ENCODE measurements at places on chromosomes 16 and 17.

GRCh38 chr17:65243838-65244625, 106.9 kb downstream of the RGS9 start:
- DNase-seq: no peak

GRCh38 chr17:64166876-64167275, 36.9 kb upstream of the ERN1 start:
- no peak for DNase-seq

GRCh38 chr17:28949185-28950016, 1.9 kb downstream of the PHF12 start:
- no peak for DNase-seq

DNA sequence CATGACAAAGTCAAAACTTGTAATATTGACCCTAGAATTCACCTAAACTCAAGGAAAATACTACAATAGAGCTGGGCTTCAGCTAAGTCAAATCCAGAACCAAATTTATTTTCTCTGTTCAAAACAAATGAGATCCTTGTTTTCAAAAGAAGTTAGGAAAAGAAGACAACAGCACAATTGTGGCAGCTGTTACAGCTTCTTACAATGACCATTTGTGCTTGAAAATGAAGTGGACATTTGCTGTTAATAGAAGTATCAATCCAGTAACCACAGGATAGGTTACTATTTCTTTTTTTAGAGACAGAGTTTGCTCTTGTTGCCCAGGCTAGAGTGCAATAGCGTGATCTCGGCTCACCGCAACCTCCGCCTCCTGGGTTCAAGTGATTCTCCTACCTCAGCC, 44.4 kb downstream of the APPBP2 start:
- DNase-seq: no peak

GRCh38 chr16:30040221-30040620, 9.2 kb upstream of the TLCD3B start:
- DNase-seq: no peak

- no peak for DNase-seq
Measured at GRCh38 chr17:3763777-3764170, 37.2 kb downstream of the ITGAE start.

GRCh38 chr17:82752371-82753200, 721 bp downstream of the TBCD start:
- no peak for DNase-seq

DNA sequence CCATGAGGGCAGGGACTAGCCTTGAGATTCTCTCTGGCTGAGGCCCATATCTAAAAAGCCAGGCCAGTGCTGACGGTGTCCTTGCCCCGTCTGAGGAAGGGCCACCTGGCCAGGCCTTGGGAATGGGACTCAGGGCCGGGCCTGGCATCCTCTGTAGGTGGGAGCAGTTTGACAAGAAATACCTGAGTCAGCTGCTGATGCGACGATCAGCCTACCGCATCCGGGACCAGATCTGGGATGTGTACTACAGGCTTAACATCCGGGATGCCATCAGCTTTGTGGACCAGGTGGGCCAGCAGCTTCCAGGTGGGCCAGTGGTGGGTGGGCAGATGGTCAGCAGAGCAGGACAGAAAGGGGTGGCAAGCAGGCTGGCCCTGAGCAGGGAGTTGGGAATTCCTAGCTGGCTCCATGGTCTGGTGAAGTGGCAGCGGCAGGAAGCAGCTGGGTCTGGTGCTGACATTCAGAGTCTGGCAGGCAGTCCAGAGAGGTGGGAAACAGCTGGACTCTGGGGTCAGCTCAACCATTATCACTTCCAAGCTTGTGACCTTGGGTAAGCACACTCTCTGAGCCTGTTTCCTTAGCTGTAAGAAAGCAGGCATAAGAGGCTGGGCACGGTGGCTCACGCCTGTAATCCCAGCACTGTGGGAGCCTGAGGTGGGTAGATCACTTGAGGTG, 9.5 kb downstream of the SLC9A5 start:
- DNase-seq: no peak

GRCh38 chr17:7588553-7589203, 1.2 kb downstream of the SOX15 start:
- DNase-seq: no peak

DNA sequence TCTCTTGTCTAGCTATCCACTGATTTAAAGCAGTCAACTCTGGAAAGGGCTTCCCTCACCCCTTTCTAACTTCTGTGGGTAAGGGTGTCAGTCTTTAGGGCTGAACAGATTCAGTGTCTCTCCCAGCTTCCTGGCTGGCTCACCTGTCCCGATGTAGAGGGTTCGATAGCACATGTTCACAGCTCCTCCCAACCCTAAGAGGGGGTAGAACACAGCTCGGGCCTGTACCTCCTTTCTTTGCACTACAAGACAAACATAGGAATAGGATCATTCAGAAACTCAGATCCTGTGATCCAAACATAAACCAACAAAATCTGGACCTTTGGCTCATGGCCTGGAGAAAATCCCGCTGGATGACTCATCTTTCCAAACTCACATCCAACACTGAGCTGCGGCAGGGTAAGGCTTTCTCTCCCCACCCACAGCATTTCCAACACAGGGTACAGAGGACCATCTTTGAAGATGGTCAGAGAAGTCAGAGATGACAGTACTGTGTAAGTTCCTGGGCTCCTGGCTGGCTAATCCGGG, 5.8 kb upstream of the DHRS13 start:
- DNase-seq: no peak

DNA sequence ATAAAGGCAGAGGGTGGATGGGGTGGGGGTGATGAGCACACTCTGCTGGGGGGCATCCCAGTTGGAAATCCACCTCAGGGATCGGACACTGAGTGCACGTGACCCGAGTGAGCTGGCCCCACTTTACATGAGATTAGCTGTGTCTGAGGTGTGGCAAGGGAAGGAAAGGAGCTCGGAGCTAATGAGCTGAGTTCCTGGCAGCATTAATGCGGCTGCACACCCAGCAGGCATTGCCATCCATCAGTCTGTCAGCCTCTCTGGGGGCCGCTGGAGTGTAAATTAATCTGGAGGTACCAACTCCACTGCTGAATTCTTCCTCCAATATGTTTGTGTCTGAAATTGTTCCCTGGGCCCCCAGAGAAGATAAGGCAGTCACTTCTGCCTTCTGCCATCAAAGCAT, 65.5 kb downstream of the HS3ST2 start:
- DNase-seq: no peak

- no peak for DNase-seq
Measured at GRCh38 chr17:75734674-75735294, 13.5 kb downstream of the ITGB4 start.

- no peak for DNase-seq
Measured at GRCh38 chr17:73336408-73337329, 24.9 kb upstream of the CDC42EP4 start.

DNA sequence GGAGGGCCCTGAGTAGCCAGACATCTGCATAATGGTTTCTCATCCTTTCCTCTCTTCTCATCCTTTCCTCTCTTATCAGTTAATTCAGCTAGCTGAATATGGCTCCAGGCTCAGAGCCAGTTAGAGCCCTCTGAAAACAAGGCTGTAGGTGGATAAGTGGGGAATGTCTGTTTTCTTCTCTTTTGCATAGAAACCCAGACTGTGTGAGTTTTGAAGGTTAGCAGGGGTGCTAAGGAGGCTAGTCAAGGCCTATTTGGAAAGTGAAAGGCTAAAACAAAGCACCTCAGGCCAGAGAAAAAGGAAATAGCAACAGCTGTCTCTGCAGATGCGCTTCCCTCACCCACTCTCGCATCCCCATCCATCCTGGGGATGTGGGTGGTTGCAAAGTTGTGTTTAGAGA, 420.9 kb downstream of the SHISA9 start:
- no peak for DNase-seq

DNA sequence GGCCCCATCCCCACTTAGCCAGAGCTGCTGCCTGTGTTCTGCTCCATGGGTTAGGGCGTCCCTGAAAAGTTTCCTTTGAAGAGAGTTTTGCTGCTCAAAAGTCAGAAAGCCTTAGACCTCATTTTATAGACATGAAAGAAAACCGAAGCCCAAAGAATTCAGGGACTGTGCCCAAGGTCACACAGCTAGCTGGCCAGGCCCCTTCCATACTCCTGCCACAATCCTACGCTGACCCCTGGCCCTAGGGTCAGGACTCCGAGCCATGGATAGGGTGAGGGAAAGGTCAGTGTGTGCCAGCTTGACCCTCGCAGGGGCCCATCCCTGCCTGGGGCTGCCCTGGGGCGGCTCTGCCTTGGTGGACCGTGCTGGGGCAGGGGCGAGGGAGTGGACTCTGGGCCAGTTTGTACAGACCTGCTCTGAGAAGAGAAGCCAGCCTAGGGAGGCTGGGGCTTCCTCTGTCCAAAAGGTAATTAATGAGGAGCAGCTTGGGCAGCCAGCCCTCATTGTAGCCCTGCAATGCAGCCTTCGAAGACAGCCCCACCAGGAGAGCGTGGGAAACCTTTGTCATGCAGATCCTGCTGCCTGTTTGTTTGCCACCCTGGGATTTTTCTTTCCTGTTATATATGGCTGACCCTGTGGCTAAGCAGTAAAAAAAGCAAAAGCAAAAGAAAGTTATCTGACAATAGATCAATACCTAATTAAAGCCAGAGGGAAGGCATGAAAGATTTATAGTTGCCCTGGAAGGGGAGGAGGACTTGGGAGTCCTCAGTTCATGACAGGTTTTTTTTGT, 37.4 kb downstream of the RHBDL3 start:
- DNase-seq: no peak

DNA sequence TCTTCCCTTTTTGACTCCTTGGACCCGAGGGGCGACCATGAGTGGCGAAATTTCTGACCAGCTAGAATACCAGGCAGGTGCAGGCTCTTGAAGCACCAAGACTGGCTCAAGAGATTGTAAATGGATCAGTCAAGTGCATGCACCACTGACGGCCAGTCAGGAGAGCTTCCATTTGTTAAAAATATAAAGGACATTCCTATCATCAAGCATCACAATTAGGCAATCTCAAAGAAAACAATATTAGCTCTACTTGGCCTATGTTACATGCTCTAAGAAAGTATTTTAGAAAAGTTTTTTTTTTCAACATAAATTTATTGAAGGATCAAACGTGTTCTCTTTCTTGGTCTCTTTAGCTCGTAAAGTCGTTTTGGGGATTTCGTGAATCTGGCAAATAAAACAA, 1.5 kb upstream of the PRKCA start:
- DNase-seq: no peak

DNA sequence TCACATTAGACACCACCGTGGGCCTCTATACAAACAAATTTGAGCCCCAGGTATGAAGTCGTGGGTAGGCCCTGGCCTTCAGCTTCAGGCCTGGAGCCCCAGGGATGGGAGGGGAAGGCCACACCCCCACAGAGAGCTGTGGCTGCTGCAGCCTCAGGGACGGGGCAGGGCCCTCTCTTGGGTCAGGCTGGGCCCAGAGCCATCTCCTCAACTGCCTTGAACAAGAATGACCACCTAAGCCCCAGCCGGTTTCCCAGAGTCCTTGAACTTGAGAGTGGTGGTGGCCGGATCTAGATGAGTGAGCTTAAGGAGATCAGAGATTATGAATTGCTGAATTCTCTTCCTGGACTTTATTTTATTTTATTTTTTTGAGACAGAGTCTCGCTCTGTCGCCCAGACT, 18.6 kb downstream of the SCNN1B start:
- DNase-seq: no peak

DNA sequence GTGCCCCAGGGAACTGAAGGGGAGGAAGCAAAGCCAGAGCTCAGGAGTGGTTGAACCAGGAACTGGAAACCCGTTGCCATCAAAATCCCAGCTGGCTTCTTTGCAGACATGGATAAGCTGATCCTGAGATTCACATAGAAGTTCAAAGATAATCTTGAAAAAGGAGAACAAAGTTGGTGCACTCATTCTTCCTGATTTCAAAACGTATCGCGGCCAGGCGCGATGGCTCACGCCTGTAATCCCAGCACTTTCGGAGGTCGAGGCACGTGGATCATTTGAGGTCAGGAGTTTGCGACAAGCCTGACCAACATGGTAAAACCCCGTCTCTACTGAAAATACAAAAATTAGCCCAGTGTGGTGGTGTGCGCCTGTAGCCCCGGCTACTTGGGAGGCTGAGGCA, 7.1 kb downstream of the RAP1GAP2 start:
- DNase-seq: no peak

DNA sequence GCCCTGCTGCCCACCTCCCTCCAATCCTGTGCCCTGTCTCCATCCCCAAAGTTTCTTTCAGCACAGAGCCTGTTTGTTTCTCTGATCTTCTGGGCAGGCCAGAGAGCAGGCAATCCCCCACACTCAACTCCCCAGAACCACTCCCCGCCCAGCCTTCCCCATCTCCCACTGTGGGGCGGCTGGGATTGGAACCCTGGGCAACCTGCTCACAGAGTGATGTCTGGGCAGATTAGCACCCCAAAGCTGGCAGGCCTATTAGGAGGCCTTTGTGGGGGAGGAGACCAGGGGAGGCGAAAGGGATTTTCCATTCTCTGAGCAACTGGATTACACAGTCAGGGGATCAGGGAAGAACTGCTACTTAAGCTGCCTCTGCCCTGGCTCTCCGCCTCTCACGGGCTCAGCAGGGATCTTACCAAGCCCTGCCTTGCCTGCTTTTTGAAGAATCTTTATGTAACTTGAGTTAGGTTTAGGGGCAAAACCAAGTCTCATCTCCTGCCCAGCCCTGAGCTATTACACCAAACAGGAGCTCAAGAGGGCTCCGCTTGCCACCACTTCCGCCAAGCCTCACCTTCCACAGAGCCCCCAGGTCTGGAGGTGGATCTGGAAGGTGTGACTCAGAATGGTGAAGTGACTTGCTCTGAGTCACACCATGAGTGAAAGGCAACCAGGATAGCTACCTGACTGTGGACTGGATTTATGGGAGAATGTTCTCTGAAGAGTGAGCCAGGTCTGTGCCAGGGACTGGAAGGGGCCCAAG, 16.0 kb upstream of the LHX1 start:
- DNase-seq: no peak

- DNase-seq: no peak
Measured at GRCh38 chr16:22369221-22369811, 5.1 kb downstream of the CDR2 start.

DNA sequence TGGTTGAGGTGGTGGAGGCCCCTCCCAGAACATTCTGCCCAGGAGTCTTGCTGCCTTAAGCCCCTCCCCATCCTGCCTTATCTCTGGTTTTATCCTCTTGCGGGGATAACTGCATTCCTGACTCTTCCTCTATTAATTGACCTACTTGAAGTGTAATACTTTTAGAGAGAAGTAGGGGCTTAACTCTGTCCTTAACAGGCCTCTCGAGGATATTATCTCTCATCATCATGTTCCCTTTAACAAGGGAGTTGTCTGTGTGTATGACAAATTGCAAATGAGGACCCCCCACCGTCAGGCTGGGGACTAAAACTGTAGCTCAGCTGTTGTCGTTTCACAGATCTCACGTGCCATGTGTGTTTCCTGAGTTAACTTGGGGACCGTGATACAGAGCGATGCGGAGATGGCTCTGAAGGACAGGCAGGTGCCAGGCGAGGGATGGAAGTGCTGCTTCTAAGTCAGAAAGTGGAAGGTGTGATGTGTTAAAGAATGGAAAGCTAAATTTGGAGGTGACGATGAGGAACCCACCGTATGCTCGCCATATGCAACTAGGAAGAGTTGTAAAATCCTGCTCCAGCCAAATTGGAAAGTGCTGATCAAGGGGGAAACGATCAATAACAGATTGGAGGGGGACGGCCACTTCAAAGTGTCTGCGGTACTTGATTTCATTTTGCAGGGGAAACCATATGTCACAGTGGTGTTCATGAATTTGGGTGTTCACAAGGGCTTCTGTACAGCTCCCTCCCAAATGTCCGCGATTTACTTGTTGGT, 106.3 kb downstream of the RPTOR start:
- no peak for DNase-seq

Data from non-pigmented ciliary epithelial cell (primary cell).